ENCODE measurements at places on chromosomes 1 and 21.

DNA sequence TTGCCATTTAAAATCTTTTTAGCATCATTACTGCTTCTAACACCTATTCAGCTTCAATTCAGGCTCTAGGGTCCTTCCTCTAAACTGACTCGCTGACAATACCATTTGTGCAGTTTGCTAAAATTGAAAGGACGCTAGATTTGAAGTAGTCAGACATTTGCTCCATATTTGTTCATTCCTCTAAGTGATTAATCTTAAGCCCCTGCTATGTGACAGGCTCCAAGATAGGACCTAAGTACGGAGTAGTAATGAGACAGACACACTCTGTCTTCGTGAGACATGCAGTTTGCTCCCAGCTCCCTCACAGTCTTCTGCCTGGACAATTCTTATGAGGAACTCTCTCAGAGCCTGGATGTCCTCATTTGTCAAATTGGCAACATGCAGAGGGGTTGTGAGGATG is 26.1 kb upstream of the CD53 start:
- no peak for DNase-seq

DNA sequence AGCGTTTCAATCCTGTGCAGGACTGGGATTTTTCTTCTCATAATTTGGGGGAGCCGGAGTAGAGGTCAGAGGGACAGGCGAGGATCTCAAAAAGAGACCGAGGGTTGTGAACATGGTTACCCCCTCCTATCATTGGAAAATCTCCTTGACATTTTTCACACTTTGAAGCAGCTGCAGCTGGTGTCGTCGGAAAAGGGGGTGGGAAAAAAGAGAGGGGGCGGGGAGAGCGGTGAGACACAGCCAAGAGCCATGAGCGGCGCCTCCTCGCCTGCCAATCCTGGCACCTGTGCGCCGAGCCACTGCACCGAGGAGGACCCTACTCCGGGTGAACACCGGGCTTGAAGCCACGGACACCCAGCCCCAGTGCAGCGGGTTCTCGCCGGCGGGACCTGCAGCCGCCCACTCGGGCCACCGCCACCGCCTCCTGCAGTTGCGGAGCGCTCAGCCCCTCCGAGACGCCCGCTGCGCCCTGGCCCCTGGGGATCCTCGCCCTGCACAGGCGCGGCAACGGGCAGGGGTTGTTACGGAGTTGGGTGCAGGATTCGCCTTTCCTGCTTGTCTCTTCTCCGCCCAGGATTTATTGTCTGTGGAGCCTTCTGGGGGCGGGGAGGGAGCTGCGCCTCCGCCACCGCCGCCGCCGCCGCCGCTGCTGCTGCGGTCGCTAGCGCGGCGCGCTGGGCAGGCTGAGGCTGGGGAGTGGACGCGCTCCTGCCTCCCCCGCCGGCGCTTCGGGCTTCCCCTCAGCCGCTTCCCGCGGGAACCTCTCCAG is at the start of gene LRRC7:
TSS of gene LRRC7 (plus strand) at position 271 of the 769 bp plus-strand sequence. CDS start 718 bp downstream, outside the sequence.
- DNase-seq: no peak

DNA sequence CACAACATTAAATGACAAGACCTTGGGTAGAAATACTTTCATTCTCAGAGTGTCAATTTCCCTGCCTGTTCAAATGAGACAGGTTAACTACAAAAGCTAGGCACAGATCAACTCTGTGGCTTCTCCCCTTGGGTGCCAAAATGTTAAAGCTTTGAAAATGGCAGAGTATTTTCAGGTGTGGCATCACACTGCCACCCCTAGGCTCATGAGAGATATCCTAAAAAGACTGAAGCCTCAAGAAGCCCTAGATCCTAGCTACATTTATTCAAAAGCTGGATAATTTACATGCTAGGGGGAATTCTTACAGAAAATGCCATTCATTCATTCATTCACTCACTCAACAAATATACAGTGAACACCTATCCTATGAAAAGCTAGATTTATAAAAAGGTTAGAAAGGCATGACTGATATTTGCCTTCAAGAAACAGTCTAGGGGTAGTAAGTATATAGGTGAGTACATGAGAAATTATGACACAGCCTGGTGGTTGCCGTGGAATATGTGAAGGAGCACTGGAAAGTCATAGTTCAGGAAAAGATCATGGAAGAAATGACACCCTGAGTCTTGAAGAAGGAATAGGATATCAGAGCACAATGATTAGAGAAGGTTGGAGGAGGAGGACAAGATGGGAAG is 15.9 kb upstream of the RAB4A start:
- DNase-seq: peak; percentile 34

GRCh38 chr1:96308314-96308713 is 413.3 kb upstream of the PTBP2 start:
- DNase-seq: no peak

GRCh38 chr1:212951126-212951946 is 995 bp downstream of the VASH2 start:
- no peak for DNase-seq

GRCh38 chr1:81174052-81174451 is 626.7 kb upstream of the ADGRL2 start:
- DNase-seq: no peak

- DNase-seq: no peak
These were observed 19.5 kb upstream of the DDR2 start for GRCh38 chr1:162612606-162613400.

- no peak for DNase-seq
These were observed 21.7 kb downstream of the EPS15 start for GRCh38 chr1:51497340-51497739.

- DNase-seq: no peak
These were observed 22.0 kb downstream of the PARS2 start for GRCh38 chr1:54742282-54742681.

DNA sequence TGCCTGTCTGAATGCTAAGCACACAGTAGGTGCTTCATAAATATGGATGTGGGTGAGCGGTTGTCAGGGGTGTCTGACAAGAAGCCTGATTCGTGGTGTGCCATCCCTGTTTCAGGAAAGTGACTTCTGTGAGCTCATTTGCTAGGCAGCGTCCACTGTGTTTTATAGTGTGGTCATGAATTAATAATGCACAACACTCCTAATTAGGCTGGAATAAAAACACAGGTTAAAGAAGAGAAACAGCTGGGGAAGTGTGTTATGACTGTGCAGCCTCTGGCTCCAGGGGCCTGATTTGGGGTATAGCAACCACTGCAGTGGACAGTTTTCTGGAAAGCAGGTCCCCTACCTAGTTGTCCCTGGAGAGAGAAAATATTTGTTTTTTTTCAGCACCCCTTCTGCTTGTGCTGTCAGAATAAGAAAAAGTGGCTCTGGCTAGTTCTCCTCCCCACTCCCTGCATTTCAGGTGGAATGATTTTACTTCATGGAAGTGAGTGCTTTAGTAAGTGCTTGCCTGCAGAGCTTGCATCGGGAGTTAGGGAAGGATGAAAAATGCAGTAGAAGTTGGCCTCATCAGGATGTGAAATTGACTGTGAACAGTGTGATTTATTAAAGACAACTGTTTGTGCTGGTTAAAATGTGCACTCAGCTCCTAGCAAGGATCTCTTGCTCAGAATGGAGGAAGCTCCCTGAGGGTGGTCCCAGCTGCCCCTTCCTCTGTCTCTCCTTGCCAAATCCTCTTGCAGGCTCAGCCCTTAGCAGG is 333.8 kb downstream of the HHAT start:
- DNase-seq: no peak

- no peak for DNase-seq
These were observed 370.4 kb upstream of the ST6GALNAC5 start for GRCh38 chr1:76496871-76497270.

GRCh38 chr1:81312272-81312754 is 488.4 kb upstream of the ADGRL2 start:
- no peak for DNase-seq

DNA sequence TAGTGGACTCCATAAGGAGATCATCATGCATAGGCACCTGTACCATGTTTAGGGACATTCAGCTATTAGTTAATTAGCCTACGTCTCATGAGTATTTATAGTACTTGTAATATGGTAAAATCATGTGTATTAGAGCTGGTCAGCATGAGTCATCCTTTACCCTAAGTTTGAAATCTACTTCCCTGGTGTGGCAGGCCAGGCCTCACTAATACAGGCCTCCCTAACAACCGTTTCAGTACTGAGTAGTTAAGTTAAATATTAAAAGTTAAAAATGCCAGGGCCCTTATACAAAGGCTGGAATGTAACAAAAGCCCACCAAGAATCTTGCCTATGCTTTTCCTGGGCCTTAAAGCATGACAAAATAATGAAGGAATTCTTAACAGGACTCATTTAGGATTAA is 356.3 kb upstream of the DPYD start:
- no peak for DNase-seq

DNA sequence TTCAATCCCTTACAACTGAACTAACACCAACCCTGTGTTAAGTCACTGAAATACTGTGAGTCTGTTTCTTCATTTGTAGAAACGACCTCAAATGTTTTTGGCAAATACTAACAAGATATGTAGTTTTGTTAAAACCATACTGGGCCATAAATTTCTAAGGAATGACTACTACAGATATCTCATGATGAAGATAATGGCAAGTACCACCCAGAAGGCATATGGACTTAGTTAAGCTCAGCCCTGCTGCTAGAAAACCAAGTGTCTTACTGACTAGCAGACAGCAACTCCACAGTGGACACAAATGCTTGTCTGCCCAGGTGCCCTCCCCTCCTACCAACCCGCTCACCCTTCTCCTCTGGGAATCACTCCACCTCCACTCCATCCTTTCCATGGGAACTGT is 44.5 kb upstream of the BMP8B start:
- DNase-seq: no peak

GRCh38 chr1:161978011-161978790 is 45.5 kb downstream of the OLFML2B start:
- no peak for DNase-seq

- DNase-seq: no peak
These were observed 286.0 kb upstream of the DEPDC1 start for GRCh38 chr1:68782890-68783289.

DNA sequence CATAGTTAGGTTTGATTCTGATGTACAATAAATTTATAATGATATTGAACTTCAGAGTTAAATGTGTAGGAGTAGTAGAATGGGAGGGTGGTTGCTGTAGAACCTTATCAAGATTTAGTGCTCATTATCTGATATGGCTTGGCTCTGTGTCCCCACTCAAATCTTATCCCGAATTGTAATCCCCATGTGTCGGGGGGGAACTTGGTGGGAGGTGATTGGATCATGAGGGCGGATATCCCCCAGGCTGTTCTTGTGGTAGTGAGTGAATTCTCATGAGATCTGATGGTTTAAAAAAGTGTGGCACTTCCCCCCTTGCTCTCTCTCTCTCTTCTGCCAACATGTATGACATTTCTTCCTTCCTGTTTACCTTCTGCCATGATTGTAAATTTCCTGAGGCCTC is 265.5 kb downstream of the GRIK1 start:
- no peak for DNase-seq

DNA sequence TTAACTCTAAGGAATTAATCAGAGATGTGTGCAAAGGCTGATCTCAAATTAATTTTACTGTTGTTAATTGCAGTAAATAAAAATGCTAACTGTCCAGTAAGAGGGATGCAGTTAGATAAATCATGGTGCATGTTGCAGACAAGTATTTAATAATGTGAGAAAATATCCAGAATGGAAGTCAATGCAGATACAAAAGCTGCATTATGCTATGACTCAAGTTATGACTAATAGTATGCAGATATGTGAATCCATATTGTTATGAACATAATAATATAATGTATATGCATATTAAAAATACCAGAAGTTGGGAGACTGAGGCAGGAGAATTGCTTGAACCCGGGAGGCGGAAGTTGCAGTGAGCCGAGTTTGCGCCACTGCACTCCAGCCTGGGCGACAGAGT is 21.4 kb downstream of the RNASEL start:
- no peak for DNase-seq

- no peak for DNase-seq
These were observed 87.9 kb downstream of the CDC14A start for GRCh38 chr1:100440075-100440809.

DNA sequence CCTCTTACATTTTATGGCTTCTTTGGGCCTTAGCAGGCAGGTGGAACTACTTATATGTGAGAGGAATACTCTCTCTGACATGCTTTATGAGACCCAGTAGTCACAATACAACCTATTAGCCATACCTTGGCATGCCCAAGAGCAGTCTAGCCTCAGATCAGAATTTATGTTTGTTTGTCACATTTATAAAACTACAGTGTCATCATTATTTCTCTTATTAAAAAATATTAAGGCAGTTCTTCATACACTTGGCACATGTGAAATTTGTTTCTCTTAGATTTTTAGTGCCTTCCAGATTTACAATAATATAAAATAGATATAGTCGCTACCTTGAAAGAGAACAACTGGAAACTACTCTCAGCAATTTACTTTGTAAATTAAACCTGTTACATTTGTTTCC is 118.5 kb downstream of the LRRC40 start:
- DNase-seq: no peak

GRCh38 chr1:83606416-83606955 is 392.4 kb downstream of the TTLL7 start:
- no peak for DNase-seq

DNA sequence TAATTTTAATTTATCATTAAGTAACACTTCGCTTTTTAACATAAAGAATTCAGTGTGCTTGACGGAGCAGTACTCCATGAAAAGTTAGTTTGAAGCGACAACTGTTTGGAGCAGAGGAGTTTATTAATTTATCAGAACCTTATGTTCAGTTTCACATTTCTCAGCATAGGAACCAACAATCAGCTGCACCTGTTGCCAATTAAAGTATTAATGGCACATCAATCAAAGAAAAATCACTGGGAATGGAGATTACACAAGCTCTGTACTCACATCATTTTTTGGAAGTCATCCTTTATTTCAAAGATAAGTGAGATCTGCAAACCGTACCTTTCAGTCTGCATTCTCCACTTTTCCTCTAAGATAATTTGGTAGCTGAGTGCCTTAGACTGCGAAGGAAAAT is 344.6 kb downstream of the LMO4 start:
- no peak for DNase-seq

DNA sequence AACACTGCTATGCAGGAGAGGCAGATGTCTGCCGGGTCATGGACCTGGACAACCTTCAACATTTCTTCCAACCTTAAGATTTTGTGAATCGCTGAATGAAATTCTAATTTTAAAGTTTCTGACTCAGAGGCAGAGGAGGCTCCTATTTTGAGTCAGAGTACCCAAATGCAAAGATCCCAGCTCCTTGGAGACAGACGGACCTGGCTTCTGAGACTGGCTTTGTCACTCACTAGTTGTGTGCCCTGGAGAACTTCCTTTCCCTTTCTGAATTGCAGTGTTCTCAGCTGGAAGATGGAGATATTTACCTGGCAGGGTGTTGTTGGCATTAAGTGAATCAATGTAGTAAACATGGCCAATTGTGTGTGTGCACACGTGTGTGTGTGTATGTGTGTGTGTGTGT is 51.9 kb downstream of the IER5 start:
- no peak for DNase-seq

DNA sequence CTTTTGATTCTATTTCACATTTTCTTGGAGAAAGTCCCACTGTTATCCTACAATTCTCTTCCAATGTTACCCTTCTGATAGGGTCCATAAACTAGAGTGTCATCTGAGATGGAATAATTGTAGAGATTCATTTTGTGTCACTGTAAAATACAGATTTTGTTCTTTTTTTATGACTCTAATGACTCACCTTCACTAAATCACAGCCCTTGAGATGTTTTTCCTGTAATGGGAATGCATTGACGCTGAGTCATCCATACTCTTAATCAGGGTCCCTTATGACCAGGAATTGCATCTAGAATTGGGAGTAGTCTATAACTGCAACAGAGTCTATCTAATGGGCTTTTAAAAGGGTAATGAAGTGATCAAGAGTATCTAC is 315.5 kb downstream of the TGFB2 start:
- no peak for DNase-seq

- peak; percentile 55 for DNase-seq
These were observed 35.8 kb downstream of the EVI5 start for GRCh38 chr1:92749024-92749634.

- DNase-seq: no peak
These were observed 5.0 kb downstream of the SUCO start for GRCh38 chr1:172537827-172538391.

- DNase-seq: no peak
These were observed 141.7 kb upstream of the HOOK1 start for GRCh38 chr1:59672851-59673572.
